ENCODE measurements at places on chromosomes 7 and 10.

- no peak for DNase-seq
These were observed 64.0 kb downstream of the TACR2 start for GRCh38 chr10:69352569-69353264.

GRCh38 chr7:155531681-155532080, 14.7 kb downstream of the CNPY1 start:
- DNase-seq: no peak

DNA sequence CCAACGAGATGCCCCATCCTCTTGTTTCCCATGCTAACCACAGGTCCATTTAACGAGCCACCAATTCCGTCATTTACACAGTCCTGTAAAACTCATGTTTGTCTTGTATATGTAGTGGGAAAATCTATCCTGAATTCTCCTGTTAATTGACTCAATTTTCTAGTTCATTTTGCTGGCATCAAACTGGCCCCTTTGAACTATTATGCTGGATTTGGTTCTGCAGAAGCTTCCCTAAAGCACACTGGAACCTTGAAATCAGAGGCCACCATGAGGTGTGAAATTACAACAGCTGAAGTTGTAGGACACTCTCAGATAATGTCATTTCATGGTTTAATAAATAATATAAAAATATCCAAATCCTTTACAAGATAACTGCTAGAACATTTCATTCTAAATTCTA, 129.8 kb upstream of the AKR1E2 start:
- no peak for DNase-seq

- no peak for DNase-seq
These were observed 19.5 kb downstream of the HYAL4 start for GRCh38 chr7:123864436-123864835.

GRCh38 chr10:32985775-32986350, 27.8 kb upstream of the ITGB1 start:
- no peak for DNase-seq

DNA sequence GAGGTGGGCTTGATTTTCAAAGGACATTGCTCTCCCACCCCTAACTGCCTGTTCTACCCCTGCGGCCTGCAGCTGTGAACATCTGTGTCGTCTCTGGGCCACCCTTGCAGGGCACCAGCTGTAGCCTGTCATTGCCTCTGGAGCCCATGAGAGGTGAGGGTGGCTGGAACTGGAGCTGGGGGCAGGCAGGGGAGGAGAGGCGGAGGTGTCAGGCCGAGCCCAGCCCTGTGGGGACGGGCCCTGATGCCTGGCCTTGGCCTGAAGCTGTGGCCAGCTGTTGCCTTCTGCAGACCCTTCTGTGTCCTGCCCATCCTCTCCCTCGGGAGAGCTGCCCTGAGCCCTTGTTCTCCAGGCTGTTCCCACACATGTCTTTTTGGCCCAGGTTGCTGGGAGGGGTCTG, 44.5 kb downstream of the PALD1 start:
- no peak for DNase-seq

GRCh38 chr10:77635402-77636227, 2.0 kb downstream of the KCNMA1 start:
- DNase-seq: no peak

- DNase-seq: peak; percentile 50
These were observed 74.6 kb downstream of the CUL1 start for GRCh38 chr7:148773334-148773733.

- DNase-seq: no peak
These were observed 7.8 kb downstream of the SFTPD start for GRCh38 chr10:79941146-79941545.
